Activated CD4-positive, alpha-beta memory T cell treated with anti-CD3 and anti-CD28 coated beads, Interleukin-2, amount 10 ng/mL, durations not matched to agents 7 days and 5 days (primary cell): ENCODE measurements at places on chromosomes 1 and 21. TPM values are rescaled to one million over a fixed set of nuclear protein-coding genes. Genes with fewer than 3 reads are reported as not detected.

The FCRL1 gene
- not detected for total RNA-seq

The SLC45A3 gene
- not detected for total RNA-seq

The CD247 gene
- total RNA-seq = 239 TPM

The TCHHL1 gene
- total RNA-seq = not detected

The APOBEC4 gene
- not detected for total RNA-seq

The TINAGL1 gene
- not detected for total RNA-seq

The CRYZ gene
- total RNA-seq = 18.1 TPM

The TPTE gene
- total RNA-seq = not detected

The TMEM201 gene
- total RNA-seq = 13.4 TPM

The TRIM45 gene
- 0.78 TPM for total RNA-seq

The TAS1R1 gene
- total RNA-seq = not detected

The C1orf115 gene
- total RNA-seq = 1.2 TPM

The MFSD2A gene
- 2.4 TPM for total RNA-seq

The OLIG2 gene
- total RNA-seq = not detected

The RHEX gene
- total RNA-seq = not detected

The FCRL2 gene
- not detected for total RNA-seq

The CEP170 gene
- 24.4 TPM for total RNA-seq

The DLGAP3 gene
- 0.88 TPM for total RNA-seq

The CFHR2 gene
- total RNA-seq = not detected

The TMEM200B gene
- total RNA-seq = not detected
